A549 (cell line): ENCODE measurements at places on chromosomes 12 and 14. TPM values are rescaled to one million over a fixed set of nuclear protein-coding genes. Genes with fewer than 3 reads are reported as not detected.

ANKRD33 gene
- not detected in 3 replicates for polyA plus RNA-seq

RNF212B gene
- not detected in 3 replicates for polyA plus RNA-seq

GCN1 gene
- 43.2 to 50.8 TPM (median 45.8 TPM) in 3 replicates for polyA plus RNA-seq

NYNRIN gene
- 0.17 to 0.29 TPM (median 0.19 TPM) in 3 replicates for polyA plus RNA-seq

LRRK2 gene
- 3.1 to 5.3 TPM (median 5.2 TPM) in 3 replicates for polyA plus RNA-seq

B4GALNT1 gene
- 33.2 to 35.1 TPM (median 33.4 TPM) in 3 replicates for polyA plus RNA-seq

TAS2R20 gene
- polyA plus RNA-seq, result 0.15 to 0.21 TPM (median 0.15 TPM) in 3 replicates

ACVR1B gene
- 13.2 to 15.2 TPM (median 14.6 TPM) in 3 replicates for polyA plus RNA-seq

TBC1D30 gene
- 0.65 to 0.85 TPM (median 0.67 TPM) in 3 replicates for polyA plus RNA-seq

TMEM121 gene
- 4.3 to 5.7 TPM (median 5.6 TPM) in 3 replicates for polyA plus RNA-seq

REC8 gene
- polyA plus RNA-seq, result 4.2 to 5.1 TPM (median 4.4 TPM) in 3 replicates

KRT83 gene
- polyA plus RNA-seq, result 43.3 to 52.1 TPM (median 44.8 TPM) in 3 replicates

PNN gene
- polyA plus RNA-seq, result 108 to 124 TPM (median 117 TPM) in 3 replicates

POU6F1 gene
- polyA plus RNA-seq, result 0.58 to 0.92 TPM (median 0.77 TPM) in 3 replicates

SLCO1B1 gene
- polyA plus RNA-seq, result 1.5 to 2.0 TPM (median 1.5 TPM) in 3 replicates

CLEC2B gene
- 0.17 to 0.55 TPM (median 0.30 TPM) in 3 replicates for polyA plus RNA-seq

TCP11L2 gene
- polyA plus RNA-seq, result 1.8 to 4.9 TPM (median 4.1 TPM) in 3 replicates

OR6J1 gene
- polyA plus RNA-seq, result not detected in 3 replicates

CISTR gene
- polyA plus RNA-seq, result not detected in 3 replicates

ACRBP gene
- polyA plus RNA-seq, result 0.28 to 0.36 TPM (median 0.34 TPM) in 3 replicates
